ENCODE measurements at places on chromosomes 2 and 18. TPM values are rescaled to one million over a fixed set of nuclear protein-coding genes. Genes with fewer than 3 reads are reported as not detected.

DNA sequence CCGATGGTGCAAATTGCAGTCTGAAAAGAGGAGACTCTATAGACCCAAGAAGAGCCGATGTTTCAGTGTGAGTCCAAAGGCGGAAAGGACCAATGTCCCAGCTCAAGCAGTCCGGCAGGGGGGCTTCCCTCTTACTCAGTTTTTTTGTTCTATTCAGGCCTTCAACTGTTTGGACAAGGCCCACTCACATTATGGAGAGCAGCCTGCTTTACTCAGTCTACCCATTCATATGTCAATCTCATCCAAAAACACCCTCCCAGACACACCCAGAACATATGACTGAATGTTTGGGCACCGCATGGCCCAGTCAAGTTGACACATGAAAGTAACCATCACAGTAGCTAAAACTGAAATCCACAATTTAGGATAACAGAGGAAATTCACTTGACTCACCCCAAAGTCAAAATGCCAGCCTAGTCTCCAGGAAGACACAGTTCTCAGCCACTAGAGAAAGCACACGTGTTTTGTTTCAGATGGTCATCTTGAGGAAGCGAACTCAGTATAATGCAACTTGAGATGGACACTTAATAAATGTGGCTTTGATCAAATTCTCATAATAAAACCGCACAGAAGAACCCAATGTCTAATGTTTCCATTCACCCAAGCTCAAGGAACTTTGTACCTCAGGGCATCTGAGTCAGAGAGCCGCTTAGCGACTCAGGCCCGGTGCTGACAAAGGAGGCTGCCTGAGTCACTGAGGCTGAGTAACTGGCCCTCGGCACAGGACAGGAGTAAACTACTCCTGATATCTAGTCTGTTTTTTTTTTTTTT is 2.4 kb downstream of the FHL2 start:
- peak; percentile 80 for DNase-seq
- H3K36me3 ChIP-seq, result no peaks in the 10 kb centered on the region
- peak overlapping the region; percentile 91 for H3K4me3 ChIP-seq
- H3K27ac ChIP-seq, result peak overlapping the region; percentile 85
- H3K27me3 ChIP-seq, result no peaks in the 10 kb centered on the region

GRCh38 chr18:39215920-39216319 is 1650.3 kb upstream of the CELF4 start:
- no peak overlapping the region for H3K4me3 ChIP-seq
- no peaks in the 10 kb centered on the region for H3K4me1 ChIP-seq
- no peaks in the 10 kb centered on the region for H3K27me3 ChIP-seq
- H3K27ac ChIP-seq, result no peak overlapping the region
- DNase-seq, result no peak

DNA sequence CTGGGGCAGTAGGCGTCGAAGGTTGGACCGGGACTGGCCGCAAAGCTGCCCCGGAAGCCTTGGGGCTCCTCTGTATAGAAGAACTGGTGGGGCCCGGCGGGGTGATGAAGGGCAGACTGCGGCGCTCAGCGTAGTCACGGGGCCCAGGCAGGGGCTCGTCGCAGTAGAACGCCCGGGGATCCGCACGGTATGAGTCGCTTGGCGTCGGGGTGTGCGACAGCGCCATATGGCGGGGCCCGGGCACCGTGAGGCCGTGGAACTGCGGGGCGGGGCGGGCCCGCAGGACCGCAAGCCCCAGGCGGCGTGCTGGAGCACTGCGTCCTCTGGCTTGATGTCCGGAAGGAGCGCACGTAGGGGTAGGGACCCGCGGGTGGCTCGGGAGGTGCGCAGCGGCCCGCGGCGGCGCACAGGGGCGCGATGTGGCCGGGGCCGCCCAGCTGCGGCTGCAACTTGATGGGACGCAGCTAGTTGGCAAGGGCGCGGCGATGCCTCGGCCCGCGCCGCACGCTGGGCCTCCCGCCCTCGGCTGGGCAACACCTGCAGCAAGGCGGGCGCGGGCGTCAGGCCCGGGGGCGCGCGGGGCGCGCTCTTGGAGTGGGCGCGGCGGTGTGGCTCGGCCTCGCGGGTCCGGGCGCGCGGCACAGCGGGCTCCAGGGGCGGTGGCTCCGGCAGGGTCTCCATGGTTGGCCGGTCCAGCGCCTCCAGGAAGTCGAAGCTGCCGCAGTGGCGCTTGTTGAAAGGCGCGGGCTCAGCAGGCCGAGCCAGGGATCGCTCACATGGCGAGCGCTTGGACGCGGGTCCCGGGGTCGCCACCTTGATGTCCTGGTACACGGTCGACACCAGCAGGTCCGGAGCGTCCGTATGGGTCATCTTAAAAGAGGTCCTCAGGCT is 251.4 kb downstream of the ANKRD30B start:
- no peak for DNase-seq
- no peaks in the 10 kb centered on the region for H3K36me3 ChIP-seq
- H3K27ac ChIP-seq, result no peak overlapping the region
- peak overlapping the region; percentile 27 for H3K4me3 ChIP-seq

DNA sequence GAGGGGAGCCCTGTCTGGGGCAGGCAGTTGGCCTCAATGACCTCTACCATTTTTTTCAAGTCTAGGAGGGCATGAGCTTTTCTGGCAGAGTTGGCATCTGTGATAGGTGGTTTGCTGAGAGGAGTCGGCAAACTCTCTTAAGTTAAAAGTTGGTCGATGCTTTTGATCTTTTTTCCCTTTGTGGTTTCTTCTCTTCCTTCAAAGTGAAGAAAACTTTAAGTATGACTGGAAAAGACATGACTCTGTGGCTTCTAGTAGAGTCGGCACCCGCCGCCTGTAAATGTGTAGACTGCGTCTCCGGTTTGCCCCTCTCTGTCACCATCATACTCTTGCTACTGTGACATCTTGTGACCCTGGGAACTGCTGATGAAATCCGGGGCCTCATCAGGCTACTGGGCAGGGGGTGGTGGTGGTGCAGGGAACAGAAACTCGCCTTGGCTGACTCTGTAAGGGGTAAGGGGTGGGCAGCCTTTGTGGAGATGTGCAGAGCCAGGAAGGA is 21.1 kb downstream of the INPP5D start:
- H3K4me3 ChIP-seq, result no peak overlapping the region
- peak; percentile 22 for DNase-seq
- no peaks in the 10 kb centered on the region for H3K36me3 ChIP-seq
- H3K4me1 ChIP-seq, result peaks cover under 1% of the 10 kb centered on the region

GRCh38 chr2:44902217-44903137 is 39.0 kb upstream of the SIX3 start:
- H3K27ac ChIP-seq, result no peak overlapping the region
- no peaks in the 10 kb centered on the region for H3K36me3 ChIP-seq

DNA sequence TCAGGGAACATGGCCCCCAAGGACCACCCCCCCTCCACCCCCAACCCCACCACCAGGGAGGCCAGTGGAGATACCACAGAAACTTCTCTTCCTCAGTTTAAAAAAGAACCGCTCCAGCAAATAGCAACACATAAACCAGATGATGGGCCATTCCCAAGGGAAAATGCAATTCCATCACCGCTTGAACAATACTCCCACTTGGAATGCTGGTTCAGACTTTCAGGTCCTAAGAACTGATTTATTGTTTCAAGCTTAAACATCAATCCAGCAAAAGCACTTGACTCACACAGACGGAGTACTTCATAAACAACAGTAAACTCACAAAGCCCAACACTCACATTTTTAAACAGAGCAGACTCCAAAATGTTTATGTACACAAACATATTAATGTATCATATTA is 6.9 kb downstream of the HDAC4 start:
- H3K27ac ChIP-seq, result no peak overlapping the region
- H3K36me3 ChIP-seq, result no peaks in the 10 kb centered on the region
- peaks cover 9% of the 10 kb centered on the region for H3K4me1 ChIP-seq
- no peaks in the 10 kb centered on the region for H3K27me3 ChIP-seq
- no peak overlapping the region for H3K4me3 ChIP-seq

DNA sequence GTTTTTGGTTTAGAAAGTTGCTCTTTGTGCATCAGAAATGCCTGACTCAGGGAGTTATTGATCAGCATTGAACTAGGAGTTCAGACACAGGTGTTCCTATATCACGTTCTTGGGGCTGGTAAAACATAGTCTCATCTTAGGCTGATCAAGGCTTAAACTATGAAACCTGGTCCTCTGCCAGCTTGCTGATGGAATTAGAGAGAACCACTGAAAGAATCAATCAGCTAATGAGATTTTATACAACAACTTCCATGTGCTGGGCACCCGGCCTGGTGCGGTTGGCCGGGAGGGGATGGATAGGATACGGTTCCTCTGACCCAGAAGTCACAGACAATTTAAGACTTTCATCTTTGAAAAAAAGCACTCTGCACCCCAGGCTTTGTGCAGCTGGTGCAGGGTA is 164.9 kb downstream of the RDH14 start:
- H3K36me3 ChIP-seq, result no peaks in the 10 kb centered on the region
- H3K27ac ChIP-seq, result no peak overlapping the region
- no peaks in the 10 kb centered on the region for H3K27me3 ChIP-seq
- no peaks in the 10 kb centered on the region for H3K4me1 ChIP-seq
- DNase-seq, result no peak
- H3K4me3 ChIP-seq, result no peak overlapping the region

DNA sequence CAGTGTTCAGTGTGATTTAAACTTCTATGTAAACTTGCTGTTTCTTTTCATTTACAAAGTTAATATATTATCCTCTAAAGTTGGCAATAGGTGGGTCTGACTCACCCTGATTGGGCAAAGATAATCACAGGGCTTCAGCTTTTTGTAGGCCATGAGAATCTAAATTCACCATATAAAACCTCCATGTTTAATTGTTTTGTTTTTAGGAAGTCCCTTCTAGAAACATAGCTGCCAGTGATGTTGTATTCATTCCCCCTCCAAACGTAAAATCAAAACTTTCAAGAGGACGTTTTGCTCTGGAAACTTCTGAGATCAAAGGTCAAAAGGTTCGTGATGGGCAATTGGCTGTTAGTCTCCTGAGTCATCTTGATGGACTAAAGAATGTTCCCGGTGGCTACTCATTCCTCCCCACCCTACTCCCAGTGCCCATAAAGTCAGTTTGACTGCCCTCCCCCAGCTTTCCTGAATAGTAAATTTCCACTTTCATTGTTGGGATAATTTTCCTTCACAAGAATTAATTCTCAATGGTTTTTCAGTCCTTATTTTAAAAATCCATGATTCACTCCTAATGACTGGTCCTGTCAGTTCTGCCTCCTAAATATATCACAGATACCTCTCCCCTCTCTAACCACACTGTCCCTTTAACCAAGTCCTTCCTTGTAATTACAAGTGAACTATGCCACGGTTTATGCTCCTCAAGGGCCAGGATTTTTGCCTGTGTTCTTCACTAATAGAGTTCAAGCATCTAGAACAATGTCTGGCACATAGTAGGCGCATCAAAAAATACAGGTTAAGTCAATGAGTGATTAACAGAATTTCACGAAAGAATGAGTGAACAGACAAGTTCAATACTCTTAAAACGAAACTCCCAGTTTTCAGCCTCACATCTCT is 164.4 kb upstream of the VRK2 start:
- no peak overlapping the region for H3K4me3 ChIP-seq
- no peaks in the 10 kb centered on the region for H3K4me1 ChIP-seq
- no peak overlapping the region for H3K27ac ChIP-seq
- H3K36me3 ChIP-seq, result no peaks in the 10 kb centered on the region

DNA sequence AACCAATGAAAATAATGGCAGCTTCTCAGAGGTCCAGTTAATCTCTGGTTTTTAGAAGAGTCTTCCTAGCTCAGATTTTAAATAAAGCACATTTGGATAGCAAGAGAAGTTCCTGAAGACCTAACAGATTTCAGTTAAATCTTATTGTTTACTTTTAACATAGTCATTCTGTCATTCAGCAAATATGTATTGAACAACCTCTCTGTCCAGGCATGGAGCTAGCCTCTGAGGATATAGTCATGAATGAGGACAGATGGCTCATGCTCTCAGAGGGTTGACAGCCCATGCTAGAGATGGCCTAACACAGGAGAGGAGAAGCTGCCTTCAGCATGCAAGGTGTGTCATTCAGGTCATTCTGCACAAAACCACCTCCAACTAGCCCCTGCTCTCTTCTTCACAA is 6.2 kb downstream of the CCBE1 start:
- H3K4me1 ChIP-seq, result peaks cover 2% of the 10 kb centered on the region
- H3K27ac ChIP-seq, result no peak overlapping the region
- peaks cover 10% of the 10 kb centered on the region for H3K27me3 ChIP-seq
- no peak overlapping the region for H3K4me3 ChIP-seq
- no peak for DNase-seq

DNA sequence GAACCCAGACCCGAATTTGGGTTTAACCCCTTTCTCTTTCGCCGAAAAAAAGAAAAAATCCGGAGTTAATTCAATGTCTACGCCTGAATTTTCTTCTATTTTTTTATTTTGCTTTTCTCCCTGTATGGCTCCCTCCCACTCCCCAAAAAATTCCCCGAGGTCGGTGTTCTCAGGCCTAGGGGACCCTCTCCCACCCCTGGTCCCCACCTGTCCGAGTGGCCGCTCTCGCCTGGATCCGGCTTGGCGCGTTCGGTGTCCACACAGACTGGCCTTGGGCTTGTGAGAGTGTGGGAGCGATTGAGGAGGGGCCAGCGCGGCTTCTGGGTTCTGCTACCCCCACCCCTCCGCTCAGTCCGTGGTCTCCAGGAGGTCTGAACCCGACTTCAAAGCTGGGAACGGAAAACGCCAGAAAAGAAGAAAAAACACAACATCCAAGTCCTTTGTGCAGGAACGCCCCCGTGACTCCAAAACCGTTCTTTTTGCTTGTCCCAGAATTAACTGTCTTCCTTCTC is 5.7 kb upstream of the EN1 start:
- H3K4me1 ChIP-seq, result peaks cover 9% of the 10 kb centered on the region
- no peak for DNase-seq
- H3K27ac ChIP-seq, result no peak overlapping the region
- H3K4me3 ChIP-seq, result no peak overlapping the region

- no peak for DNase-seq
- no peak overlapping the region for H3K27ac ChIP-seq
- no peaks in the 10 kb centered on the region for H3K36me3 ChIP-seq
- no peak overlapping the region for H3K4me3 ChIP-seq
Observed at GRCh38 chr2:8693157-8693821, 11.4 kb downstream of the ID2 start.

DNA sequence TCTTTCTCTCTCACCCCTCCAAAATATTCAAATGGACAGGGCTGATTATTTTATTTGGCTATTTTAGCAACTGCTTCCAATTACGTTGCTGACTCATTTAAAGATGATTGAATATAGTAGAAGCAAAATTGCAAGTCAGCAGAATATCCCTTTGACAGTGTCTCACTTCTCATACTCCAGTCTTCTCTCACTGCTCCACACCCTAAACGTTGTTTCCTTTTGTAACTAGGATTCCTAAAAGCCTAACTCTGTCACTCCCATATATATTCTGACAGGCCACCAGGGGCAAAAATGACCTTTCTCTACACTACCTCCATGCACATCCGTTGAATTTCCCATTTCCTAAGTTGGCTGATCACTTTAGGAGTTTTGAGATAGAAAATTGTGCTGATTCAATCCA is 351.1 kb downstream of the RND3 start:
- H3K4me1 ChIP-seq, result no peaks in the 10 kb centered on the region
- H3K27ac ChIP-seq, result no peak overlapping the region
- no peak for DNase-seq
- no peaks in the 10 kb centered on the region for H3K27me3 ChIP-seq

POTEE gene
- not detected for total RNA-seq

PLEK gene
- 11.7 TPM for total RNA-seq

TLX2 gene
- not detected for total RNA-seq

PTH2R gene
- total RNA-seq, result 3.3 TPM
